Activated naive CD4-positive, alpha-beta T cell treated with anti-CD3 and anti-CD28 coated beads for 36 hours (primary cell): ENCODE measurements at places on chromosomes 3 and 15. TPM values are rescaled to one million over a fixed set of nuclear protein-coding genes. Genes with fewer than 3 reads are reported as not detected.

DNA sequence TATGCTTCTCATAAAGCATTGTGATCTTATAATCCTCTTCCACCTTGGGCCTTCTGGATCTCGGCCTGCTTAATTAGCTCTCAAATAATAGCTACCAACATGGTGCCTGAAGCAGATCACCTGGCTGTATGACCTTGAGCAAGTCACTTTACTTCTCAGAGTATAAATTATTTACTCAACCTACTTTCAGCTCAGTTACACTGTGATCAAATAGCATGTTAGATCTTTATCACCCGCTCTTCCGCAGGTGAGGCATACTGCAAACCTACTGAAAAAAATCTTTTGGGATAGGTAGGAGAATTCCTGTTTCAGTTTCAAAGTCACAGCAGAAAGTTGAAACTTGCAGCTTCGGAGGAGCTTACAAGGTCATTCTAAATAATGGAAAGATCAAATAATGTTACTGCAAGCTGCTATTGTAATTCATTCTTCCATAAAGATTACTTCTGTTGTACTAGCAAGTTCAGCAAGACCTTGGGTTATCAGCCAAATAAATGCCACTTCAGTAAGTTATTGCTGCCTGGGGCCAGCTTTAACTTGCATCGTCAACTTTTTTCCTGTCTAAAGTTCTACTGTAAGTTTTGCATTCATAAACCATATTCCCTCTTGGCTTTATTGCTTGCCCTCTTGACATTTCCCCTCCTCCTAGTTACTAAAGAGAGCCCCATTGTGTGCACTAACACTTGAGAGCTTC is 268.4 kb upstream of the ATP11B start:
- no peak for DNase-seq

DNA sequence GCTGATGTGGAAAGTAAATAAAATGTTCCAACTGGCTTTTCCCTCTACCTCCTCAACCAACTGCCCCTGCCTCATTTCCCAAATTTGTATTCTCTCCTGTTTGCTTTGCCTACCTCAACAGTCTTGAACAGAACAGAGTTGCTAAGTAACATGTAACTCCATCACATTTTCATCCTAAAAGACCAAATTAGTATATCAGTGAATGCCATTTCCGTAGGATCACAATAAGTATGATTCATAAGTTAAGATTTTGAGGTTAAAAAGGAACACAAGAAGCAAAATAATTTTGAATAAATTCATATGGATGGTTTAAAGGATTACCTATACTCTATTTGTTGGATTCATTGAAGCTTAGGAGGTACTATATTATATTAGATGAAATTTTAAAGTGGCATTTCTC is 154.9 kb downstream of the ECT2 start:
- DNase-seq, result no peak

GRCh38 chr3:124246376-124246775 is 254.5 kb upstream of the ROPN1 start:
- DNase-seq, result no peak

GRCh38 chr3:185503521-185503920 is 4.7 kb upstream of the TMEM41A start:
- no peak for DNase-seq

DNA sequence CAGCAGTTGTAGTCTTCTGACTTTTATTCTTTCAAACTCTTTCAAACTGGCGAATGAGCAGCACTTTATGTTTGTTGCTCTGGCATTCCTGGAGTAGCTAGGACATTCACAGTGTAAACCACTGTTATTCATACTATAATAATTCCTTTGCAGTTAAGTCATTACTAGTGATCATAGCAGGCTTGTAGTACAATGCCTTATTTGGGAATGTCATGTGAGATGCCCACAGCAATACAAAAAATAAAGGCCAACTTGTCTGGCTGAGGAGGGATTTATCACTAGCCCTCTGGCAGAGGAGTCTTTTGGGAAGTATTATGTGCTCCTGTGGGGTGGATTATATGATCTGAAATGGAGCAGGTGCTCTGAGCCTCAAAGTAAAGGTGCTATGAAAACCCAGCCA is 197.2 kb downstream of the VGLL3 start:
- no peak for DNase-seq

DNA sequence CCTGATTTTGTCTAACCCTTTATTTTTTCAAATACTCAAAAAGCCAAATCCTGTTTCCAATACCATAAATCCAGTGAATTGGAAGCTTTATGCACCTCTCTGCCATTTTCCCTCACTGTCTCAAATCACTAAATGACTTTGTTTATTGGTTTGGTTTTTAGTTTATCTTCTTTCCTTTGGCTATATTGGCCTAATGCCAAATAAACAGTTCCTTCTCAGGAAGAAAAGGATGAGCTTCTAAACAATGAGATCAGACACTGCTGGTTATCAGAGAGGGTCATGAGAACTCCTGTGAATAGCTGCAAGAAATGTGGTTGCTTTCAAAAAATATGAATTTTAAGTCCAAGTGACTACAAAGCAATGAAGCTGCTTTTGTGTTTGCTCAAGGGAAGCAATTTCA is 359.9 kb downstream of the MECOM start:
- DNase-seq, result no peak

DNA sequence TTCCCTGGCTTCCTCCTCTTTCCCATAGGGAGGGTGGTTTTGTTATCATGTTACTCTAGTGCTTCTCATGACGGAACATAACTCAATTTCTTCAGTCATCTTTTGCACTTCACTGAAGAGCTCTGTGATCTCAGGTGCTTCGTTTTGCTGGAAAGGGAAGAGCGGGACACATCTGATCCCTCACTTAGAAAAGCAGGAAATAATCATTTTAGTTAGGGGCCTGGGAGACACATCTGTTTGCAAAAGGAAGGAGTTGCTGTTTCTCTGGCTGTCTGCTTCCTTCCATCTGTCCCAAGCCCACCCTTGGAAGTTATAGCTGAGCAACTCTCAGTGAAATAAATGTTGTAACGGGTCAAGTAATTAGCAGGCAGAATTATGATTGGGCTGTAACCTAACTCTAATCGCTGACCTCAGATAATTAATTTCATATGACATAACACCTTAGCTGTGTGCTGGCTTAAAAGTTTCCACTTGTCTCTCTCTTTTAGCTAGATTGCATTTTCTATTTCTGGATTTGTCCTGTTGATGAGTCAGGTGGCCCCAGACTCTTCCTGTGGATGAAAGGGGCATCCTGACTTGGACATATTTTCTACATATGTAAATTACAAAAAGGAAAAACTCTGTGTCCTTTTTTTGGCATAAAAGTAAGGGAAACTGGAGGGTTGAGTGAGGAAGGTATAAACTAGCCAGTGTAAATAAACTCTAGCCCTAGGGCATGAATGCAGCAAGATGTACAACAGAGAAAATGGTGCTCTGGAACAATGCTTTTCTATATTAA is 11.0 kb upstream of the FILIP1L start:
- no peak for DNase-seq

- no peak for DNase-seq
These were observed 32.8 kb upstream of the MFSD1 start for GRCh38 chr3:158768881-158769543.

DNA sequence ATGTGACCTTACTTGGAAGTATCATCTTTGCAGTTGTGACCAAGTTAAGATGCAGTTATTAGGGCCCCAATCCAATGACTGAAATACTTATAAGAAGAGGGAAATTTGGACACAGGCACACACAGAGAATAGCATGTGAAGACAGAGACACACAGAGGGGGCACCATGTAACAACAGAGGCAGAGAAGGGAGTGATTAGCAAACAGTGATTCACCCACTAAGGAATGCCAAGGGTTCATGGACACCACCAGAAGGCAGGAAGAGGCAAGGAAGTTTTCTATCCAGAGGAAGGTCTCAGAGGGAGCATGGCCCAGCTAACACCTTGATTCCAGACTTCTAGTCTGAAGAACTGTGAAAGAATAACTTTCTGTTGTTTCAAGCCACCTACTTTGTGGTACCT is 25.0 kb downstream of the SIDT1 start:
- no peak for DNase-seq

DNA sequence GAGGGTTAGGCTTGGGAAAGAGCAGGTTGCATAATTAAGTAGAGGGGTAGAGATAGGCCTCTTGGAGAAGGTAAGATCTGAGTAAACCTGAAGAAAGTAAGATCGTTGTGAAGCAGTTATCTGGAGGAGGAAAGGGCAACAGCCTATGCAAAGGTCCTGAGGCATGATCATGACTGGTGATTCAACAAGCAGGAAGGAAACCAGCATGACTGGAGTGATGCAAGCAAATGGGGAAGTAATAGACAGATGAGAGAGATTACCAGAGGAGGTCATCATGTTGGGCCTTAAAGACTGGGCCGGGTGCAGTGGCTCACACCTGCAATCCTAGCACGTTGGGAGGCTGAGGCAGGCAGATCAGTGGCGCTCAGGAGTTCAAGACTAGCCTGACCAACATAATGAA is 360.2 kb downstream of the EPHB1 start:
- no peak for DNase-seq

GRCh38 chr3:117553461-117553860 is 843.9 kb downstream of the TUSC7 start:
- no peak for DNase-seq

DNA sequence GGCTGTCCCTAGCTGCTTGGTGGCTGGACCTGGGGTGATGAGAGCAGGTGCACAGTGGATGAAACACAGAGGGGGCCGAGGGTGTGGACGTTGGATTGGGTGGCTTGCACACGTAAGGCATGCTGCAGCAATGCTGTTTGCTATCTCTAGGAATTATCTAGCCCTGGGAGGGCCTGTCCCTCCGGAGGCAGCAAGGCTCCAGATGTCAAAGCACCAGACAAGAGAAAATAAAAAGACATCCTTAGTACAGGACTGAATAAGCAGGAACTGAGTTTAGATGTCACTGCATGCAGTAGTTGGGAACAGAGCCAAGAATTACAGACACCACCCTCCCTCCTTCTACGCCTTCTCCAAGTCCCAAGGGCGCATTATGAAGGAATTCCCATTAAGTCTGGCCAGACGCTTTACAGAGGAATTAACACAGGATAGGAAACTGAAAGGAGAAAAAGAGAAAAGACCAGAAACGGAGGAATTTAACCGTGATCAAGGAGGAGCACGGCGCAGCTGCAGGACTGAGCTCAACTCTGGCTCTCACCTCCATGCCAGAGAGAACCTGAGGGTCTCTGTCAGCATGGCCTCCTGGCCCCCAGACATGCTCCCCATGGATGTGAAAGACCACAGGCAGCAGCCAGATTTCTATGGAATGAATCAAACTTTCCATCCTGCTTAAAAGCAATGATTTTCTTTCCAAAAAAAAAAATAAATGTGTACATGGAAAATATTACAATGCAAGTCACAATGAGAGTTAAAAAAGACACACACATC is 13.8 kb downstream of the ATP10A start:
- peak; percentile 60 for DNase-seq

- DNase-seq, result no peak
These were observed 91.1 kb downstream of the ASB7 start for GRCh38 chr15:100693451-100693850.

- peak; percentile 18 for DNase-seq
These were observed 253.3 kb downstream of the TJP1 start for GRCh38 chr15:29568840-29569532.

DNA sequence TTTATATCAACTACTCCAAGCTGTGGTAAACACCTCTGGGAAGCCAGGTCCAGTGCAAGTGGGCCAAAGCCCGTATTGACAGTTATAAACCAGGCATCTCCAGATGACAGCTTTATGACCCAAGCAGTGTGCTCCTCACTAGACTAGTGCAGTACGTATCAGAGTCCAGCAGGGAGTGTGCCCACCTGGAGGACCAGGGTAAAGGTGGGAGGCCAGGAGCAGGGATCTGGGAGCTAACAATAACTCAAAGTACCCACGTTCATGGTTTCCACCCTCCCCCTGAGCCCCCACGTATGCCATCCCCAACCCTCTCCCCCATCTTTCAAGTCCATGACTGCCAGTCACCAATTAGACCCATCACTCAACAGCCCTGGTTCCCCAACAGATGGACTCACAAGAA is 27.0 kb upstream of the ALDH1A3 start:
- DNase-seq, result no peak

DNA sequence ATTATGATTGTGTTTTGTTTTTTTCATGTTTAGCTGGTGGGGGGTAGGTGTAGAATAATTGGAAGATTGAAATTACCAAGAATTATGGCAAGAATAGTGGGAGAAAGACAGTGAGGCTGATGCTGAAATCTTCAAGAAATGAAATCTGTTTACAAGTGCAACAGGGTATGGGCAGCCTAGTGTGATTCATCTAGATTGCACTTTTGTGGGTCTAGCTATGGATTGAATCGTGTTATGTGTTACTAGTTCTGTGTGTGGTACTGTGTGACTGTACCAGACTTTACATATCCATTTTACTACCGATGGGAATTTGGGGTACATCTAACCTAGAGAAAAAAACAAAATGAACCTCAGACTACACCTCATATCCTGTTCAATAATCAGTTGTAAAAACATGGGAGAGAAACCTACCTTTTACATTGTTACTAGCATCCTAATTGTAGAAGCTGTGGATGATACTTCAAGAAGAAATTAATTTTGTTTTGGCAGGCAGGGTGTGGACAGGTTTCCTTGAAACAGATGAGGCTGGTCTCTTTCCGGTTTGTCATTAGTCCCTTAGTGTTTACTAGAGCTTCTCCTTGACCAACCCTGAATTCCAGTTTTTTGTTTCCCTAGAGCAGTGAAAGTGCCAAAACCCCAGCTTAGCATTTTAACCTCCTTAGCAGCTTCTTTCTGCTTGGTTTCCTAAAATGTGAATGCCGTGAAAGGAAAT is 47.9 kb downstream of the OPA1 start:
- no peak for DNase-seq

DNA sequence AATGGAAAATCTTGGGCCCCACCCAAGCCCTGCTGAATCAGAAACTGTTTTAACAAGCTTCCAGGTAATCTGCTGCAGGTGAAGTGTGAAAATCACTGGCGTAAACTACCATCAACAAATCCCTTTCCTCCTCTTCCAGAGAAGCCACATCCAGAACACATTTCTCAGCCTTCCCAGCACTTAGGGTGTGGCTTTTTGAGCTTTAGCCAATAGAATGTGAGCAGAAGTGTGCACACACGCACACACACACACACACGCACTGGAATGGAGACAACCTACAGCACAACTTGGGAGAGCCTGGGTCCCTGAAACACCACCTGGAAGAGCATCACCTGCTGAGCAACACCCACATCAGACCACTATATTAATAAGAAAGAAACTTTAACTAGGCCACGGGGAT is 98.6 kb downstream of the OSBPL10 start:
- DNase-seq, result no peak

DNA sequence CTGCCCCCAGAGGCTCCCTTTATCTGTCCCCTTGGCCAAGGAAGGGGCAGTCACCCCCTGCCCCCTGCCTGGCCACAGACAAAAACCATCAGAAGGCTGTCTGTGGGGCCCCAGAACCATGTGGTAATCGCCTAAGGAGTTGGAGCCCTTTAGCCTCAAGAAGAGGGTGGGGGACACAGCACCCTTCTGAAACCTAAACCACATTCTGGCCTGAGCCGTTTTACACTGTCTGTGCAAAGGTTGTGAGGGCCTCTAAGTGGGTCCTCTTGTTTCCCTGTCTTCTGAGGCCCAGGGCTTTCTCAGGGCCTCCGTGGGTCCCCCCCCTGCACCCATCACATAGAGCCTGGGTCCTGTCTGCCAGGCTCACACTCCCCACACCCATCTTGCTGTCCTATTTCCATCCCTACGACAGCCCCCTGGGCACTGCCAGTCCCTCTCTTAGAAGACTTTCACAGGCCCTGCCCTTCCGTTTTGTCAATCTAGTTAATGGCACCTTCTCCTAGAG is 17.9 kb upstream of the RPUSD3 start:
- DNase-seq, result no peak

The AAGAB gene
- total RNA-seq, result 47.2 TPM

The TWF2 gene
- total RNA-seq, result 89.1 TPM

The SPTBN5 gene
- 0.32 TPM for total RNA-seq

The AMOTL2 gene
- total RNA-seq, result not detected

The ERICH6 gene
- not detected for total RNA-seq

The SLC7A14 gene
- total RNA-seq, result not detected

The OXNAD1 gene
- total RNA-seq, result 34.2 TPM

The U2SURP gene
- total RNA-seq, result 173 TPM

The PTX3 gene
- not detected for total RNA-seq

The ATP1B3 gene
- total RNA-seq, result 106 TPM
